C1 segment of cervical spinal cord (tissue), 14 donors: ENCODE measurements at places on chromosomes 6 and 20.

DNA sequence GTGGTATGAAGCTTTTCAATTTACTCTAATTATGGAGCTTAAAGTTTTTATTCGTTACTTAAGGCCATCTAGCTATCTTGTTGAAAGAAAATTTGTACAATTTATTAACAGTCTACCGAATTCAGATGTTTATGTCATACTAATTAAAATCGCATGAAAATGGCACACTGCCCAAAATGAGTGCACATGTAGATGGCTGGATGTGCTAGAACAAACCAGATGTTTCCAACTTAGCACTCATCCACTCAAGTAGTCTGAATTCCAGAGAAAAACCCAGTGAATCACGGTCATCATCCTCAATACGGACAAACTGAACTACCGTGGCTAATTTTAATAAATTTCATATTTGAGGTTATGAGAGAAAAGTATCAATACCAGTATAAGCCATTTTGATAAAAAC is 70.4 kb downstream of the COL12A1 start:
- DNase-seq = no peak

DNA sequence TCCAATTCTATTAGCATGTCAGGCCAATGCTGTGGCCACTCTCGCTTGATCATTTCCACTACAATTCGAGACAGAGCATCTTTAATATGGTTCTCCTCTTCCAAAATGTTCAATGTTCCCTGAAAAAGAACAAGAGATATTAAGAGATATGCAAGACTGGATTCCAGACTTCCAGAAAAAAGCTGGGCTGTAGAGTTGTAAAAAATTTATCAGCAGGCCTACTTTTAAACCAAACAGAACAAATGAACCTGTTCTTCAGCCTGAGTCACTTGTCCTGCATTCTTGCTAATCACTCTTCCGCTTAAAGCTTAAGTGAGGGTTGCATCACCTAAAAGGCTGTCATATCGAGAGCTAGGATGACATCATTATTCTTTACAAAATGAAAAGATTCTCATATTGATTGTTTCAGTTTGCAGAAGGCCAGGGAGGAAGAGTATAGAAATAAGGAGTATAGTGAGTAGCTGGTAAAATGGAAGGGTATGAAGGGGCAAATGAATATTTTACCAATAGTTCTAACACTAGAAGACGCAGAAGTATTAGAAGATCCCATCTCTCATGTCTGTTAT is 4.9 kb downstream of the XPO5 start:
- DNase-seq = no peak

GRCh38 chr20:16475225-16475624 is 98.0 kb downstream of the KIF16B start:
- DNase-seq = no peak

DNA sequence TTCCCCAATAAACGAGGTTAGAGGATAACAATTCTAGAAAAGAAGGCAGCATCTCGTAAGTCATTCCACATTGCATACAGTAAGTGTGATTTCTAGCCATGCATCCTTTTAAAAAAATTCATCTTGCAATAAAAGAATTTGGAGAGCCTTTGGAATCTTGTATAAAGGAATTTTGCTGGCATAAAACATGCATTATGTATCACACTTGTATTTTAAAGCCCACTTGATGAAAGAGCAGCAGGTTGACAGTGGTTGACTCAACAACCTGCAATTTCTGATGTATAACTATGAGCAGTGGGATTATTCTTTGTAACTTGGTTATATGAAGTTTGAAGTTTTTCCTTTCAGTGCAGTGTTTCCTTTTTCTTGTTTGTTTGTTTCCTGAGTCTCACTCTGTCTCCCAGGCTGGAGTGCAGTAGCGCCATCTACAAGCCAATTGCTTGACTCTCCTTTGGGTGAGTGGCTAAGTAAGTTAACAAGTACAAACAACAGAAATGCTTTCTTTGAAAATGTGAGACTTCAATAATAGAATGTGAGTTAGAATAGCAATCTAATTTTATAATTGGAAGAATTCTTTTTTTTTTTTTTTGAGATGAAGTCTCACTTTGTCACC is 39.9 kb downstream of the JARID2 start:
- no peak for DNase-seq

- DNase-seq = no peak
Measured at GRCh38 chr20:41290804-41291389, 26.6 kb downstream of the ZHX3 start.
